Stimulated activated naive B cell treated with anti-CD40 and anti-IgM and Interleukin-4, amounts not matched to agents 10 μg/mL and 1 μg/mL and 100 μg/mL, for 72 hours (primary cell): ENCODE measurements at places on chromosomes 11 and 22.

DNA sequence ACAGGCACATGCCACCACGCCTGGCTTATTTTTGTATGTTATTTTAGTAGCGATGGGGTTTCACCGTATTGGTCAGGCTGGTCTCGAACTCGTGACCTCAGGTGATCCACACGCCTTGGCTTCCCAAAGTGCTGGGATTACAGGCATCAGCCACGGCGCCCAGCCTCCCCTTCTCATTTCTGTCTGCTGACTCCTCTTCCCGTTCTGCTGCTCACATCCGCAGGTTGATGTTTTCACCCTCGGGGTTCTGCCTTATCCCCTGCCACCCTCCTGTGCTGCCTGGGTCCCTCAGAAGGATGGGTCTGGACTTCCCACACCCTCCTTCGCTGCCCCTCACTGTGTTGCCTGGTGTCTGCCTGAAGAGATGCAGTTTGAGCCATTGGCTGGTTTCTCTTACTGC, 19.2 kb upstream of the VSIG10L2 start:
- no peak for DNase-seq

DNA sequence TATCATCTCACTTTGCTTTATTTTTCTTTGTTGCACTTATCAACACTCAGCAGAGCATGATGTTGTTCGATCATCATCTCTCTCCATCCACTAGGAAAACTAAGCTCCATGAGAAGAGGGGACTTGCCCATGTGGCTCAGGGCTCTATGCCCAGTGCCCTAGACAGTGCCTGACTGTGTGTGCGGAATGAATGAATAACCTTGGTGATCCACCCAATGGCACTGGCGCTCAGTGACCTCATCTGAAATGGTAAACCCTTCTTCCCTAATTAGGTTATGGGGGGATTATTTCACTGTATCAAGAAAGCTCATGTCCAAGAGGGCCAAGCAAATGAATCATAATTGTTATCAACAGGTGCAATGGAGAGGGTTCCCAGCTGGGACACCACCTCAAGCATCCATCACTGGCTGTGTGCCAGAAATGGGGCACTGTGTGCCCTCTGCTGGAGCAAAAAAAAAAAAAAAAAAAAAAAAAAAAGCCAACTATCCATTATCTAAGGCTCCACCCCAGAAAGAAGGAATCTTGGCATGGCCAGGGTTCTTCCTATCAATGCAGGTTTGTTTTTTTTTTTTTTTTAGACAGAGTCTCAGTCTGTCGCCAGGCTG, 172.6 kb downstream of the LARGE1 start:
- DNase-seq: no peak

DNA sequence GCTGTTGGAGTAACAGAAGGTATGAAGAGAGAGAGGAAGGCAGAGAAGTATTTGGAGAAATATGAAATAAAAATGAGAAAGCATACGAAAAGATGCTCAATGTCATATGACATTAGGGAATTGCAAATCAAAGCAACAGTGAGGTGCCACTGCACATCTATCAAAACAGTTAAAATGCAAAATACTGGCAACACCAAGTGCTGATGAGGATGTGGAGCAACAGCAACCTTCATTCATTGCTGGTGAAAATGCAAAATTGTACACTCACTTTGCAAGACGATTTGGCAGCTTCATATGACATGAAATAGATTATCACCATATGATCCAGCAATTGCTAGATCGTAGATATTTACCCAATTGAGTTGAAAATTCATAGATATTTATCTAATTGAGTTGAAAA, 9.4 kb upstream of the SPDYC start:
- DNase-seq: no peak

DNA sequence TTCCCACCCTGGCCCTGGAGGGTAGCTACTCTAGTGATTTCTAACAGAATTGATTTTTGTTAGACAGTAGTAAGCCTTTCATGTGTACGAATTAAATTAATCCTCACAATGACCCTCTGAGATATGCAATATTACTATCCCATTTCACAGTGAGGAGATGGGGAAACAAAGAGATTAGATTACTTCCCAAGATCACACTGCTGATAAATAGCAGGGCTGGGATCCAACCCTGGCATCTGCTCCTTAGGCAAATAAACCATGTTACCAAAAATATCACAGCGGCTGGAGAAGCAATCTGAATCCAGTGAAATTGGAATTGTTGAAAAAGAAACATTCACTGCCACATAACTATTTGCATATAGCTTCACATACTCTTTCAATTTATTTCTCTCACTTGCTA, 12.8 kb upstream of the CAVIN3 start:
- no peak for DNase-seq

GRCh38 chr11:95521133-95521542, 268.4 kb downstream of the FAM76B start:
- no peak for DNase-seq

DNA sequence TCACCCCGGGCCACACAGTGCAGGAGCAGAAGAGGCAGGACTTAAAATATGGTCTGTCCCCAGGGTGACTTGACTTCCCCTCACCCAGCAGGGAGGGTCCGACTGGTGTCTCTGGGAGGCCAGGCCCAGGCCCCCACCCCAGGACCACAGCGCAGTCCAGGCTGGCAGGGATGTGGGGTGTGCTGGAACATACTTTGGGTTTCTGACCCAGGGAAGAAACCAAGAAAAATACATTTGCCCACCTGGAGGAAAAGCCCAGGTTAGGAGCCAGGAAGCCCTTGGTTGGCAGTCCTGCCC, 5.2 kb downstream of the C1QTNF6 start:
- DNase-seq: no peak

- DNase-seq: no peak
These were observed 20.2 kb downstream of the MPEG1 start for GRCh38 chr11:59192446-59193020.

DNA sequence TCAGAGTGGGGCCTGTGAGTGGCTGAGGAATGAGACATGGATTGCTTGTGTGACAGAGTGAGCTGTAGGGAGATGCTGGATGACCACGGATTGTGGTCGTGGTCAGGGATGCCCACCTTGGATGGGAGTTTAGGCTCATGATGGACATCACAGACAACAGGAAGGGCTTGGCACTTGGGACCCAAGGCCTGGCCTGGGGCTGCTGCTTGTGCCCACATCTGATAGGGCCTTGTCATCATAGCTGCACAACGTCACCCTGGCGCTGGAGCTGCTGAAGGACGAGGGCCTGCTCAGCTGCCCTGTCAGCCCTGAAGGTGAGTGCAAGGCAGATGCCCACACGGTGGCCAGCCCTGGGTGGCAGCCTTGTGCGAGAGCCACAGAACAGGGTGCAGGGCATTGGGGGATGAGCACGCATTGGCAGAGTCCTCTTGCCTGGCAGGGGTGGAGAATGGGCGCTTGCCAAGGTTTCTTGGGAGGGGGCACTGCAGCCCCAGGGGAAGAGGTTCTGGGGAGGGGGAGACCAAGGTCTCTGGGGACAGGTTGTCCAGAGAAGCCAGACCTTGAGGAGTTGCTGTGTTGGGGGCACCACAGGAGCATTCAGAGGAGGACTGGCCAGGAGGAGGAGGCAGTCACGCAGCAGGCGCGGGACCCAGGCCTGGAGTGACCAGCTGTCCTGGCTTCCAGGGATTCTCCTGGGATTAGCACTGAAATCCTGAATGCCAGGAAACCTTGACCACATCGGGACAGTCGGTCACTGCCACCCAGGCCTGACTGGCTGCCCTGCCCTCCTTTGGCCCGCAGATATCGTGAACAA, 25.0 kb downstream of the PARVG start:
- DNase-seq: no peak

DNA sequence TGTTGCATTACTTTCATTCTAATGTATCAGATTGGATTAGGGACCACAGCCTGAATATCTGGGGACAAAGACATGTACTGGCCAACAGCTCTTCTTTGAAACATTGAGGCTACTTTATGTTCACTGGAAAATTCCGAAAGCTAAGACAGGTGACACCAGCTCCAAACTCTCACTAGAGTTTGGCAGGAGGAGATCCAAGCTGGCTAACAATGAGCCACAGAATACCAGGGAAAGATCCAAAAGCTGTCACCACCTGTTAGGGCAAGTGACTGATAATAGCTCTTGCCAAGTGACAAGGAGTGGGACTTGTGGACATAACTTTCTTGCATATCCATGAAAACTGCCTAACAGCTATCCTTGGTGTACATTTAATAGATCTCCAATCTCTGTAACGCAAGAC, 333.3 kb downstream of the TTC28 start:
- DNase-seq: no peak

GRCh38 chr22:19739448-19739895, 16.1 kb downstream of the GP1BB start:
- DNase-seq: no peak

GRCh38 chr22:30553971-30554370, 7.4 kb upstream of the SEC14L6 start:
- DNase-seq: no peak

DNA sequence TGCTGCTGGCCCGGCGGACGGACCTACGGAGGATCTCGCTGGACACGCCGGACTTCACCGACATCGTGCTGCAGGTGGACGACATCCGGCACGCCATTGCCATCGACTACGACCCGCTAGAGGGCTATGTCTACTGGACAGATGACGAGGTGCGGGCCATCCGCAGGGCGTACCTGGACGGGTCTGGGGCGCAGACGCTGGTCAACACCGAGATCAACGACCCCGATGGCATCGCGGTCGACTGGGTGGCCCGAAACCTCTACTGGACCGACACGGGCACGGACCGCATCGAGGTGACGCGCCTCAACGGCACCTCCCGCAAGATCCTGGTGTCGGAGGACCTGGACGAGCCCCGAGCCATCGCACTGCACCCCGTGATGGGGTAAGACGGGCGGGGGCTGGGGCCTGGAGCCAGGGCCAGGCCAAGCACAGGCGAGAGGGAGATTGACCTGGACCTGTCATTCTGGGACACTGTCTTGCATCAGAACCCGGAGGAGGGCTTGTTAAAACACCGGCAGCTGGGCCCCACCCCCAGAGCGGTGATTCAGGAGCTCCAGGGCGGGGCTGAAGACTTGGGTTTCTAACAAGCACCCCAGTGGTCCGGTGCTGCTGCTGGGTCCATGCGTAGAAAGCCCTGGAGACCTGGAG, 74.1 kb downstream of the LRP5 start:
- no peak for DNase-seq

DNA sequence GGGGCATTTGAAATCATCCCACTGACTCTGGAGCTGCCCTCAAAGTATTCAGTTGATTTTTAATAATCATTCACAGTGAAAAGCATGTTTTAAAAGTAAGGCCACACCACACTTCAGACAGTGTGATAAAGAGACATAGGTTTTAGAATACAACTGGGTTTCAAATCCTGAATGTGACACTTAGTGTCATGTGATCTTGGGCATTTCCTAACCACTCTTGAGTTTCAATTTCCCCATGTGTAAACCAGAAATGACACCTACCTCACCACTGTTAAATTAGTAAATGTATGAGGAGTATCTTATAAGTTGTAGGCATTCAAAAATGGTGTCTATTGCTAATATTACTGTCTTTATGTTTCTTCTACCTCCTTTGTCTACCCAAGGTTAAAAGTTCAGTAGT, 5.4 kb downstream of the TMEM123 start:
- DNase-seq: no peak

DNA sequence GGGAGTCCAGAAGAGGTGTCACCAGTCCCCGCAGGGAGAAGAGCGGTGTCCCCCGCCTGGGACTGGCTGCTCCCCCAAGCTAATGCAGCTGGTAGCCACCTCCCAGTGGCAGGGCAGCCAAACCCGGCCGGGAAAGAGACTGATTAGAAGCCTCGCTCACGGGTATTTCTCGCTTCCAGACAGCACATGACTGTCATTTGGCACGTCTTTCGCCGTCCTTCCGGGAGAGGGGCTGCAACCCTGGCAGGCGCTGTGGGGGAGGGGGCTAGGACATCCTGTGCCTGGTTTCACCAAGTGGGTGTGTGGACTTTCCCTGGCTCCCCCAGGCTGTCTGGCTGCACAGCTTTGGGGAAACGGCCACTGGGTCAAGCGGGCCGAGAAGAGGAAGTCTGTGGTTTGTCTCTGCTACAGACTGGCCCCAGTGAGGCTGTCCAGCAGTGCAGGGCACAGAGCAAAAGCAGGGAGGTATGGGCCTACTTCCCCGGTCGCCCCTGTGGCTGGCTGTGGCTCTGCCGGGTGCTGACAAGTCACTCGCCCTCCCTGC, 3.8 kb downstream of the CD81 start:
- no peak for DNase-seq

GRCh38 chr22:44802071-44802700, 49.8 kb downstream of the ARHGAP8 start:
- DNase-seq: no peak
